Heart left ventricle (tissue), 16 donors: ENCODE measurements at places on chromosomes 11 and 22. TPM values are rescaled to one million over a fixed set of nuclear protein-coding genes. Genes with fewer than 3 reads are reported as not detected.

SERPIND1 gene
- polyA plus RNA-seq: 0.04 TPM

MOV10L1 gene
- 0.06 TPM for polyA plus RNA-seq

CNTN5 gene
- not detected for polyA plus RNA-seq

TMEM126A gene
- 90.2 TPM for polyA plus RNA-seq

TAF6L gene
- polyA plus RNA-seq: 12.9 TPM

SAA4 gene
- polyA plus RNA-seq: not detected

SCN2B gene
- polyA plus RNA-seq: 5.0 TPM

TSGA10IP gene
- polyA plus RNA-seq: not detected

APOL5 gene
- polyA plus RNA-seq: 0.11 TPM

TMEM138 gene
- 19.5 TPM for polyA plus RNA-seq

PRODH gene
- 11.0 TPM for polyA plus RNA-seq

- DNase-seq: no peak
Observed at GRCh38 chr11:13008061-13008435, 1.1 kb upstream of the RASSF10 start.

DNA sequence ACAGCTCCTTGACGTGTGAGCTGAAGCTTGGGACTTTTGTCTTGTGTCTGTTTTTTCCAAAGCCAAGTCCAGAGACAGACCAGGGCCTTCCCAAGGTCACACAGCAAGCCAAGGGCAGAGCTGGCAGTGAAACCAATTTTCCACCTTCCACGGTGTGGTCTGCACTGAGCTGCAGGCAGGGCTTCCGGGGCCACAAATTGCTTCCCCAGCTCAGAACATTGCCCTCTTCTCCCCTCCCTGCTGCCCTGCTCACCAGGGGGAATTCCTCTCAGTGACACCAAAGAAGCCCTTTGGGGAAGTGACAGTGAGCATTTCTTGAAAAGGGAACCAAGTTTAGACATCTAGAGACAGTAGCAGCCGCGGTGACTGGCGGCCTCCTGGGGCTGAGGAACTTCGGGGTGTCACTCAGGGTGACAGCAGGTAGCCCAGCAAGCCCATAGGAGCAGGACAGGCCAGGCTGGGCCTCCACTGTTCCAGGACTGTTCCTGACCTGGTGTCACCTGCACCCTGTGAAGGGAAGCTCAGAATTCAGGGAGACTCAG, 9.2 kb downstream of the FXYD2 start:
- no peak for DNase-seq

GRCh38 chr11:12281571-12282478, 95.5 kb upstream of the PARVA start:
- DNase-seq: peak; percentile 89

- no peak for DNase-seq
Observed at GRCh38 chr22:17980015-17980590, 44.3 kb downstream of the MICAL3 start.

DNA sequence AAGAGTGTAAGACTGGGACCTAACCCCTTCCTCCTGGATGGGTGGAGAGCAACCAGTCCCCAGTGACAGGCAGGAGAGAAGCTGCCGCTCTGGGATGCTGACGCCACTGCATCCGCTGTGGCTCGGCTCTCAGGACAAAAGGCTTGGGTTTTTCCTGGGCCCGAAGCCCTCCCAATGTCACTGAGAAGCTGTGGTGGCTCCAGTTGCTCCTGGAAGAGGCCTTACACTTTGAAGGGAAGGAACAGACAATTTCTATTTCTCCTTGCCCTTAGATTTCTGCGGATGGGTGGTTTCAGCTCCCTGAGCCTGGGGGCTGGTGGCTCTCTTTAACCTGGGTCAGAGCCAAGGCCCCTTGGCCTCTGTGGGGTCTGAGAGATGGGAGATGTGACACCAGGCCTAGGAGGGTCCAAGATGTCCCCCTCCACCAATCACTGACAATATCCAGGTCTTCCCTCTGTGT, 21.4 kb downstream of the TPBGL start:
- DNase-seq: no peak

- no peak for DNase-seq
Observed at GRCh38 chr11:59849129-59849528, 3.8 kb upstream of the CBLIF start.

DNA sequence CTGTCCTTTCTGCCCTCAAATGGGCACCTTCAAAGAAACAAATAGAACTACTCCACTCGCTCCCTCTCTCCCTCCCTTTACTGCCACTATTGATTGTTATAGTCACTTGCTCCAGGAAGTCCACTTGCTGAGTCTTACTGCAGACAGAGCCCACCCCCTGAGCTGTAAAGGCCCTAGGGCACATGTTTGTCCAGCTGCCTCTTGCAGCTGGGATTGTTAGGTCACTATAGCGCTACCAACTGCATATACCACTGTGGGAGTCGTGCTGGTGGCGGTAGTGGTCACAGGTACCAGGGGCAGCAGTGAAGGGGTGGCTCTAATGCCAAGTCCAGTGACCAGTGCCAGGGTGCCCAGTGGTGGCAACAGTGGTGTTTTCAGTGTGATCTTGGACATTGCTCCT, 4.4 kb upstream of the SREBF2 start:
- no peak for DNase-seq

DNA sequence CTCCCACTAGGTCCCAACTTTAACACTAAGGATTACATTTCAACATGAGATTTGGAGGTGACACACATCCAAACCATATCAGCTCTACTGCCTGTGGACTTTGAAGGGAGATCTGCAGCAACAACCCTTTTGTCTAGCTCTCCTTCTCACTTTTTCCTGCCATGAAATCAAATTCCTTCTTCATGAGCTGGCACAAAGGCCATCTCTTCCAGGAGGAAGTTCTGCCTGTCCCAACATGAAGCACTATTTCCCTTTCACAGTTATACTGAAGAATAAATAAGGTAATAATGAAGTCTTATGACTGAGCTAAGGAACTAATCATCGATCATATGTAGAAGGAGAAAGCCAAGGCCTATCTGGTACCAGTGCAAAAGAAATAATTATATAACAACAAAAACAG, 253.5 kb upstream of the TENM4 start:
- no peak for DNase-seq

DNA sequence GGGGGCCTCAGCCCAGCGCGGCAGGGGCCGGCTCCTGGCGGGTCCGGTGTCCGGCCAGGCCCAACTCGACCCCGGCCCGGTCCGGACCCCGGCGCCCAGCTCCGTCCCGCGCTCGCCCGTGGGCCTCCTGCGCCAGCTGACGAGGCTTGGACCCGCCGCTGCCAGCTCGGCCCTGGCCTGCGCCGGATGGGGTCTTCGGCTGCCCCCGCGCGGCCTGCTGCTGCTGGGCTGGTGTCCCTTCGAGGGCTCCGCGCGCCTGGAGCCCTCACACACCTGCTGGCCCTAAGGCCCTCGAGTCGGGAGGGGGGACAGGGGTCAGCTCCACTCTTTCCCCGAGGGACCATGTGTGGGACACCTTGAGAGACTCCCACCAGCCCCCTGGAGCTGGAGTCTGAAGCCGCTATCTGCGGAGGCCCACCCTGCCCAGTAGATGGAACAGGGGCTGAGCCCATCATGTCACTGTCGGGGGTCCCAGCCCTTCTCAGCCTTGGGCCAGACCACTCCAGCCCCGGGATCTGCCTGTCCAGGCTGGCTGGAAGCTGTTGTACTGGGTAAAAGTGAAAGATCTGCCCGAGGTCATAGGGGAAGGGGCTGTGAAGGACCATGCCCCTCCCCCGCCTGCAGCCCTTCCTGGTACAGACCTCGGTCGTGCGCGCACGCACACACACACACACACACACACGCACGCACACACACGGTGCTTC, 768 bp upstream of the CDKN1C start:
- peak; percentile 48 for DNase-seq

DNA sequence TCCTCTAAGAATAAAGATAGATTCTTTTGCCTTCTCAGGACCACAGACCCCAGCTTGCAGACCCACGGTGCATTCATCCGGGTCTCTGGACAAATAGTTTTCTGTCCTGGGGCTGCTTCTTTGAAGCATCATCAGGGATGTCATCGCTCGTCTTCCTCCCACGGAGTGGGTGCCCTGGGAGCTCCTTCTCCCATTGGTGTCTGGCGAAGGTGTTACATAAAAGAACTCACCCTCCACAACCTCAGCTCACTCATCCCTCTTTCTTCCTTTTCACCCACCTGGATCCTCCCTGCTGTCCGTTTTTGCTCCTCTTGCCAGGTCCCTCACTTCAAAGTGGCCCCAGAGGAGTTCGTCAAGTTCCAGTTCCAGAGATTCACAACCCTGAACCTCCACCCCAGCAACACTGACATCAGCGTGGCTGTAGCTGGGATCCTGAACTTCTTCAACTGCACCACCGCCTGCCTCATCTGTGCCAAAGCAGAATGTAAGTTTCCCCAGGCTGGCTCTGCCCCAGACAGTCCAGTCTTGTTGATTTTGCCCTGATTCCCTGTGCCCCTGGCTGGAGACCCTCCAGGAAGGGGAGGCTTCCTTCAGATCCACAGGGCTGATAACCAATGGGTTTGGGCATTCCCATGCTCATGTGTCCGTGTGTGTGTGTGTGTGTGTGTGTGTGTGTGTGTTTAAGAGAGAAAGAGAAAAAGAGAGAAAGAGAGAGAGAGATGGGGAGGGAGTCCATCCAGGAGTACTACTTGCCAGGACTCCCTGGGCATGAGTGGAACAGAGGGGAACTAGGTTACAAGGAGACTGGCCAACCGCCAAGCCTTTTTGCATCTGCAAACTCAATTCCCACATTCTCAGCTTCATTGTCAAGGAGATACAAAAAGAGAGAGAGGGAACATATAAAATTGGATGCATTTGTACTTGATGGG, 204.2 kb upstream of the TBCEL start:
- DNase-seq: no peak

- peak; percentile 78 for DNase-seq
Observed at GRCh38 chr11:124898711-124899110, 1.0 kb upstream of the ROBO4 start.

DNA sequence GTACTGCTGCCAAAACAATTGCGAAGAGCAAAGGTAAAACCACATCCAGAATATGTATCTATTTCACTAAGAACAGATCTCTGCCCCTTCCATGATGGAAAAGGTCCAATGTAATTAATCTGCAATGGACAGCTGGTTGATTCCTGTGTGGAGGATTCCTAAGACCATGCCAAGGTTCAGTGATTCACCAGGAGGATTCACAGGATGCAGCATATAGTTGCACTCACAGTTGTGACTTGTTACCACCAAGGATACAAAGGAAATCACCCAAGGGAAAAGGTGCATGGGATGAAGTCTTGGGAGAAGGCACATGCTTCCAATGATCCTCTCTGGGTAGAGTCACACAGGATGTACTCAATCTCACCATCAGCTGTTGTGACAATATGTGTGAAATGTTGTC, 35.1 kb upstream of the CUL5 start:
- no peak for DNase-seq

- DNase-seq: peak; percentile 22
Observed at GRCh38 chr22:44385781-44386180, 73.0 kb upstream of the SHISAL1 start.

DNA sequence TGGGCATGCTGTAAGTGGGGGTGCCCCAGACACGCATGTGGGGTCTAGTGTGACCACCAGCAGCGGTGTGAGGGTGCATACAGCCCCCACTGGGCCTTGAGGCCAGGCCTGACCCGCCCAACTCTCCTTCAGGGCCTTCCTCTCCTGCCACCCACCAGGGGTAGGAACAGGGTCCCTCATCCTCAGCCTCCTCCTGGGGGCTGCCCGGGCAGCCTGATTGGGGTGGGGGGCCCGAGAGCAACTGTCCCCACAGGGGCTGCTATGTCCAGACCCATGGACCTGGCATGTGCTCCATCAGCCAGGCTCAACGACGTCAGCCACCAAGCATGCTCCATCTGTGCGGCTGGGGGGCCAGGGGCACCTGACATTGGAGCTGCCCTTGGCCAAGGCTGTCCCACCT, 27.2 kb downstream of the RTN4R start:
- no peak for DNase-seq

DNA sequence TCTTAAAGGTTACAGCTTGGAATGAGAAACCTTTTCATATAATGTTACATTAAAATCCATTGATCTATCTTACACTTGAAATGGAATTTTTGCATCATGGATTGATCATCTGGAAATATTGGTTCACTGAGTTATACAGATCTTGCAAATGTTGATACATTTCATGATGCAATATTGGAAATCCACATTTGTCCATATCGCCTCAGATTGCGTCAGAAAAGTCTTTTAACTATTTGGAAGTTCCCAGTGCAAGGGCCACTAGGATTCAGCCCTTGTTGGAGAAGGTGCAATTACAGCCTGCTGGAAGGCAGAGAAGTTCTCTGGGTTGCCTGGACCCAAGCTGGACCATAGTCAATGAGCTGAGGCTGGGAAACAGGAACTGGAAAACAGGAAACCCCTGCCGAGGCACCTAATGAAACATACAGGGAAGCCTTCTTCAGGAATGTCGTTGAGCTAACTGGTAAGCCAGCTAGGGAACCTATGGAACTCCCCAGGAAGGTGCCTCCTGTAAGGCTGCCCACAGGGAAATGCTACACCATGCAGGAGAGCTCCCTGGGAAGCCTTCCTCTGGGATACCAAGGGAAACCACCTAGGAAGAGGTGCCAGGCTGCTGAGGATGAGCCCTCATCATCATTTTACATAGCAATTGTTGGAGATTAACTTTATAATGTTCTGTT, 600.4 kb upstream of the CADM1 start:
- DNase-seq: no peak

GRCh38 chr11:1520663-1521267, 34.2 kb upstream of the MOB2 start:
- DNase-seq: peak; percentile 52

- no peak for DNase-seq
Observed at GRCh38 chr11:27447288-27448183, 25.1 kb downstream of the LGR4 start.

DNA sequence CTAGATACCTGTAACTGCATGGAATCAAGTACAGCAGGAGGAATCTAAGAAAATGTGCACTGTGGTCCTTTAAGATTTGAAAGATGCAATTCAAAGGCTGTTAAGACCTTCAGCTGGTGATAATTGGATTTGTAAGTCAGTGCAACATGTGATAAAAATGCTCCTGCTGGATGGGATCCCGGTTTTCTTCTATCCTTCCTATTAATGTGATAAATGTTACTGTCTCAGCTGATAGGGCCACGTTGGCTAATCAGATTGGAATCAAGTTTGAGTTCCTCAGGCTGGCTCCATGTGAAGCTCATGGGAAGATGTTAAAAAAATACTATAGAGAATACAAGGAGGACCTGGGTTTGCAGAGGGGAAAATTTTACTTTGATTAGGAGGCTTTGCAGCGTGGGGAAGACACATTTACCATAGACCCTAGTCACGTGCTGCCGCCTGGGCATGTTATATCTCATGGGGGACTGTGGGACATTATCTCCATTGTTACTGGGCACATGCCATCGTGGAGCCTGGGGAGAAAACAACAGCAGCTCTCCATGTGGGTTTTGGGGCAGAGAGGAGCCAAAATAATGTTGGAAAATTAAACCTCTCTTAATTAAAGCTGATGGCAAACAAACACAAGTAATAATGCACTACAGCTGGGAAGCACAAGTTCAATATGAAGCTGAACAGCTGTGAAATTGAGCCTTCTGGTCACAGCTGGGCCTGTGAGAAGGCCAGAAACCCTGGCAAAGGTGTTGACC, 652.5 kb downstream of the NTM start:
- DNase-seq: no peak

GRCh38 chr22:35749808-35750207, 32.1 kb downstream of the APOL5 start:
- DNase-seq: no peak

- no peak for DNase-seq
Observed at GRCh38 chr11:15073361-15074205, at the start of gene CALCB. Gene CALCB (plus strand): TSS chr11:15073593. CDS start chr11:15074719, 1,126 bp downstream.

- DNase-seq: peak; percentile 42
Observed at GRCh38 chr11:17528181-17528691, 16.0 kb downstream of the USH1C start.
